ENCODE measurements at places on chromosomes 7 and 10. TPM values are rescaled to one million over a fixed set of nuclear protein-coding genes. Genes with fewer than 3 reads are reported as not detected.

- DNase-seq = no peak
These were observed 70.2 kb downstream of the NOC3L start for GRCh38 chr10:94292434-94293090.

DNA sequence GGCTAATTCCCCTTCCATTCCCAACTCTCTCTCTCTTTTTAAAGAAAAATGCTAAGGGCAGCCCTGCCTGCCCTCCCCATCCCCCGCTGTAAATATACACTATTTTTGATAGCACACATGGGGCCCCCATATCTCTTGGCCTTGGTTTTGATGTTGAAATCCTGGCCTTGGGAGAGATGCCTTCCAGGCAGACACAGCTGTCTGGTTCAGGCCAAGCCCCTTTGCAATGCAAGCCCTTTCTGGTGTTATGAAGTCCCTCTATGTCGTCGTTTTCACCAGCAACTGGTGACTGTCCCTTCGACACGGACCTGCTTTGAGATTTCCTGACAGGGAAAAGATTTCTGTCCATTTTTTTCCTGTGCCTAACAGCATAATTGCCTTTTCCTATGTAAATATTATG lies 3.0 kb downstream of the ADRA2A start:
- no peak for DNase-seq

DNA sequence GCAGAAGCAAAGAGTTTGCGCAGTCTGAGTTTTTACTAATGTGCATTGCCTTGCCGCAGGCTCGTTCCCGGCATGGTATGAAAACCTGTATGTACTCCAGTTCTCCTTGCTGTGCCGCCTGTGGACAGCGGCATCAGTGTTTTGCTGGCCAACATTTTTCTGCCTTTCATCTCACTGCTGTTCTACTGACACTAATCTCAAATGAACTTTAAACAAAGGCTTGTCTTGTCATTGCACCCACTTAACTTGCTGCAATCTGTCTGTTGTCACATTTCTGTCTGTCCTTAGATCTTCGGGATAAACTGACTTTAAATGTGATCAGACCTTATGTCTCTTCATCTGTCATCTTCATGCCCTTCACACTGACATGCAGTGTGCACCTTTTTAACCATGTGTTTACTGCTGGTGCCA lies 71.7 kb upstream of the ZNRF2 start:
- DNase-seq = no peak

TDRD1 gene
- total RNA-seq = under 0.01 TPM

NODAL gene
- total RNA-seq = 2.2 TPM

CACNA2D1 gene
- 149 TPM for total RNA-seq

AKR1E2 gene
- 49.0 TPM for total RNA-seq

Data from occipital lobe (tissue), 3 donors.